GM12892 (cell line): ENCODE measurements at places on chromosomes 1 and 21.
A peak's percentile ranks its signal among the peaks of the same experiment; 100 is the strongest.

- DNase-seq = no peak
Observed at GRCh38 chr1:56548571-56548970, 30.8 kb downstream of the PLPP3 start.

DNA sequence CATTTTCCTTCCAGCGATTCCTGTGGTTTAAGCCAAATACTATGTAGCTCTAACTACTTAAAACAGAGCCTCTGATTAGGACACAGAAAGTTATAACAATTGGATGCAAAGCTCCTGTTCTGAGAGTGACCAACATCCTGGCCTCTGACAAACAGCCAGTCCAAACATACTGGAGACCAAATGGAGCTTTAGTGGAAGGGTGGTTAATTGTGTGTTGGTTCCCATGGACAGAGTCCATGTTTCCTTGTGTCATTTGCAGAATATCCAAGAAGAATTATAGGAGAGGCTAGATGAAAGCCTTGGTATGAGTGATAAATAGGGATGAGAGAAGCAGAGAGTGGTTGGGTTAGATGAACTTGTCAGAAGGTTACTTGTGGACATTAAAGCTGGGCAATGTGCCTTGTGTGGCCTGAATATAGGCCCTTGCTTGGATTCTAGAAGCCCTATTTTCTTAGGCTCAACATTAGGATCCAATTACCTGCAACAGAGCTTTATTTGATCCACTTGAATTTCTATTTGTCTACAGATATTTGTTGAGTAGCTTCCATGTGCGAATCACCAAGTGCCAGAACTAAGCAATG lies 180.5 kb upstream of the GORAB start:
- DNase-seq = no peak

DNA sequence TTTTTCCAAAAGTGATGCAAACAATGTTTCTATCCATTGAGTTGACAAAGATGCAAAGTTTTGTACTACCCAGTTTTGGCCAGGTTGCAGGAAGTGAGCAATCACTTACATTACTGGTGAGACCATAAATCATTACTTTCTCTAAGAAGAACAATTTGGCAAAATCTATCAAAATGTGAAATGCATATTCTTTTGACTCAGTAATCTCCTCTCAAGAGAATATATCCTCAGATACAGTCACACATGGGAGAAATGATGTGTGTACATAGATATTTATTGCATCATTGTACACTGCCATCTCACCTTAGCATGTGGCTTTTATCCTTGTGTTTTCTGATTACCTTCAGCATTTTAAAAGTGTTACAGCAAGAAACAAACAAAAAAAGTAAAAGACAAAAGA lies 52.4 kb upstream of the FMO3 start:
- no peak for DNase-seq

DNA sequence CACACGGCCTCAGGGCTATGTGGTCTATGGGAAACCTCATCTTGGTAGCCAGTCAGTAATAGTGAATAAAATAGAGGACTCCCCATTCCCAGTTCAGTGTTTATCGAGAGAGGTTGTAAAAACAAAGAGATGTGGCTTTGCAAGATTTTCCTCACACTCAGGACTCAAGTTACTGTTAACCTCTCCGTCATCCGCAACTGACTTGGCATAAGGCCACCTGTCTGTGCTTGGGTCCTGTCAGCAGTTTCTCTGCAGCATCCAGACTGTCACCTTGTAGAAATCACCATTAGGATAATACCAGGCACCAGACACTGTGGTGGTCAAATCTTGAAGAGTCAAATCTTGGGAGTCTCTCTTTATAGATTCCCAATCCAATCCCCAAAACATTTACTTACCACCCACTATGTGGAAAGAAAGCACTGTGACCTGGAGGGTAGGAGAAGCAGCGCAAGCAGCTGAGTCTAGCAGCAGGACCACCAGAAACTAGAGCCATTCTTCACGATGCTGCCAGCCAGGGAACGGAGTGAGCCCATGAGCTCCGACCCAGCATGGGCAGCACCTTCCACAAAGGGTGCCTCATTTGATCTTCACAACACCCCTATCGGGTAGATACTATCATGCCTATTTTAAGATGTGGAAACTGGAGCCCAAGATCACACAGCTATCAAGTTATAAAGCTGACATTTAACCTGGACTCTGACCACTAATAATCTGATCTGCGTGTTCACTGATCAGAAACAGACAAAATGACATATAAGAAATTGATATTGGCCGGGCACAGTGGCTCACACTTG lies 5.6 kb upstream of the GPR25 start:
- DNase-seq = no peak

DNA sequence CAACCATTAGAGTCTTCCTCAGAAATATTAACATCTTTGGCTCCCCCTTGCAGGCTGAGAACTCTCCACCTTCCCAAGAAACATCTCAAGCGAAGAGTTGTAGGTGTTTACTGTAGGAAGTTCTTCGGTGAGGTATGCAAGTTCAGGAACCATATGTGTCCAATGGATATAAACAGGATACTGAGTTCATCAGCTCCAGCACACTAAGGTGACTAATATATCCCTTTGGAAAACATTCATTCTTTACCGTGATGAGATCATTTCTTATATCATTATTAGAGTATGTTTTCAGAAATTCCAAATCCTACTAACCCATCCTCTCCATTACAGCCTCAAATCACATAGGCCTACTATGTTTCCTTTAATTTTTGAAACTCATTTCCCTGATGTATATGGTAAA lies 37.3 kb upstream of the PRMT6 start:
- no peak for DNase-seq

GRCh38 chr1:190759807-190760206 lies 282.1 kb upstream of the BRINP3 start:
- DNase-seq = no peak

- no peak for DNase-seq
Observed at GRCh38 chr1:65260851-65261473, 48.4 kb upstream of the DNAJC6 start.

- no peak for DNase-seq
Observed at GRCh38 chr1:156347331-156347730, 9.0 kb downstream of the TSACC start.

- no peak for DNase-seq
Observed at GRCh38 chr1:221268295-221268694, 389.1 kb downstream of the HLX start.

GRCh38 chr1:155713075-155713474 lies 24.2 kb downstream of the DAP3 start:
- no peak for DNase-seq

GRCh38 chr1:33123266-33123665 lies 42.3 kb downstream of the AZIN2 start:
- DNase-seq = no peak

- DNase-seq = no peak
Observed at GRCh38 chr1:7541629-7542028, 229.5 kb upstream of the VAMP3 start.

GRCh38 chr1:90557706-90558105 lies 159.4 kb downstream of the BARHL2 start:
- no peak for DNase-seq

DNA sequence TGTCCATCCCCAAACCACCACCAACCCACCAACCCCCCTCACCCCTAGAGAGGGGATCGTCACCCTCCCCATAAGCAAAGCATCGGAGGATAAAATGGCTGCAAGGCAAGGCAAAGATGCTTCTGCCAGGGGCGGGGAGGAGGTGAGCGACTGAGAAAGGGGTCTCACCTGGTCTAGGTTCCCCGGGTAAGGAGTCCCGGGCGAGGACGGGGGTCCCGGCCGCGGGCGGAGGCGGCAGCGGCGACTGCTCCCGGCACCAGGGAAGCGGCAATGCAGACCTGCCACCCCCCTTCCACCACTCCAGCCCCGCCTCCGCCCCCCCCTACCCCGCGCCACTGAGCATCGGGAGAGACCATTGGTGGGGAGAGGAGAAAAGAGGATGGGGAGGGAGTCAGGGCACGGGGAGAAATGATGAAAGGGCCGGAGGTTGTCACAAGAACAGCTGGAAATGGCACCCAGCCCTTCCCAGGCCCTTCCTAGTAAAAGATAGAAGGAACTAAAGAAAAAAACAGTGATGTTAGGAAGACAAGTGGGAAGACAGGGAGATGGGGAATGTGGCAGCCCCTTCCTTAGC lies at the start of gene SV2A:
Gene SV2A, minus strand, starts transcription at position 274 of the 574 bp plus-strand sequence. CDS start 4,004 bp downstream, outside the sequence.
- no peak for DNase-seq

GRCh38 chr21:44012474-44013379 lies 618 bp downstream of the TRAPPC10 start:
- DNase-seq = peak; percentile 83

DNA sequence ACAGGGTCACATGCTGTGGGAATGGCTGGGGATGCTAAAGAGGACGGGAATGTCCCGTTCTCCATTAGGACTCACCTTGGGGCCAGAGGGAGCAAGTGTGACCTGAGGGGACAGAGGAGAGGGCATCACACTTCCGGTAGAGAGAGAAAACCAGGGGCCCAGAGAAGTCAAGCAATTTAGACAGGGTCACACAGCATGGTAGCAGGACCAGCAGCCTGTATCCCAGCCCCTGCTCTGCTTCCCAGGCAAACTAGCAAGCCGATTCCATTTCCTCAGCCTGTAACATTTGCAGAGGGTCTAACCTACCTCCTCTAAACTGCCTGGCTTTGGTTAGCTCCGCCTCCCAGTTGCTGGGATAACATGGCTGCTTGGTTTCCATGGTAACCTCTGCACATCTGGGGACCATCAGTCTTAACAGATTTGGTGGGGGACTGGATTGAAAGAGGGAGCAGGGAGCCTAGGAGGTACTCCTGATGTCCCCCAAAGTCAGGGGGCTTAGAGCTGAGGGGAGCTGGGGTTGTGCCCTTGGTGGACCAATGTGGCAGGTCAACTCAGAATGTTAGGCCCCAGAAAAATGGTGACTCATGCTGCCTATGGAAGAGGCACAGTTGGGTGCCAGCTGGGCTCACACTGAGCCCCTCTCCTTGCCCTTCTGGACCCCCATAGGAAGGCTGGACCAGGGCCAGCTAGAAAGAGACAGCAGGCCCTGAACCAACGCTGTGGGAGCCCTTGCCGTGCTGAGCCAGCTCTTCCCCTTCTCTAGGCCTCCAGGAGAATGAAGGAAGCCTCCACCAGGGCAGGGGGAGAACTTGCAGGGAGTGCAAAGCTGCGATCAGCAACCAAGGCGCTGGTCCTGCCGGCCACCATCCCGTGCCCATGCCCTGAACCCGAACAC lies 9.5 kb downstream of the COL16A1 start:
- DNase-seq = no peak

- no peak for DNase-seq
Observed at GRCh38 chr1:28044399-28044798, 44.0 kb downstream of the EYA3 start.

DNA sequence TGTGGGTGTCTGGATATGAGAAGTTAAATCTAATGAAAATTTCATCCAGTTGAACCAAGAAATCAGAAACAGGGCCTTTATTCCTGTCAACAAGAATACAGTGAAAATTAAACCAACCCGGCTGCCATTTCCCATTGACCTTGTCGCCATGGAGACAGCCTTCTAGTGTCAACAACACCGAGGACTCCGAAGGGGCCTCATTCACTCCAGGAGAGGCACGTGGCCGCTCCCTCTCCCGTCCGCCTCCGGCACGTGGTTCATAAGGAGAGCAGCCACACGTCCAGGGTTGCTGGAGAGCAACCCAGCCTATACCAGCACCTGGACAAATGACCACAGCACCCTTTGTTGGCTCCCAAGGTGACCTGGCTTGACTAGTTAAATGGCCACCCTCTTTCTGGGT lies 120.3 kb upstream of the VAMP3 start:
- DNase-seq = no peak

DNA sequence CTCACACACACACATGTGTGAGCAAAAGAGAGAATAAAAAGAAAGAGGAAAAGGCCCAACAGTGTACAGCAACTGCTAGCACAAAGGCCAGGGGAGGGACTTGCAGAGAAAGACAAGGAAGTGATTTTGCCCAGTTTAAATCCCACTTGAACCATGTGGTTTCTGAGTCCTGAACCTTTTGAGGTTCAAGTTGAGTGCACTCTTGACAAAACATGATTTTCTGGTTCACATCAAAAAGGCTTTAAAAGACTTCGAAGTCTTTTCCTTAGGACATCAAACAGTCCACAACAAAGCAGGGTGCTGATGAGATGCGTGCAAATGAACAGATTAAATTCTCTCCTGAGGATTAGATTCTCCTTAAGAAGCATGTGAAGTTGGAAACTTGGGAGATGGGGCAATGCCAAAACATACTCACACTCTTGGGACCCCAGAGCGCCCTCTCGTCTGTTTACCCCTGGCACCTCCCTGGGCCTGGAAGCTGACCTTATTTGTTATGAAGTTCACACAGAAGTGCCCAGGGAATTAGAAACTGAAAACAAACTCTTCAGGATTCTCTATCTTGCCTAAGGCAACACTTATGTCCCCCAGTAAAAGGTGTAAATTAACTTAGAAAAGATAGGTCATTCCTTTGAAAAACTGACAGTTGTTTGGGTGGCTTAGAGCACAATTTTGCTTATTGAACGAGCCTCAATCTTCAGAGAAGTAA lies 31.5 kb downstream of the RNF220 start:
- no peak for DNase-seq

GRCh38 chr21:32757804-32758203 lies 13.8 kb downstream of the PAXBP1 start:
- DNase-seq = no peak

GRCh38 chr1:179966551-179966950 lies 11.9 kb downstream of the CEP350 start:
- DNase-seq = no peak

- DNase-seq = no peak
Observed at GRCh38 chr1:196933531-196934189, 9.9 kb upstream of the CFHR2 start.
